Stimulated activated CD4-positive, alpha-beta T cell treated with anti-CD3 and anti-CD28 coated beads, Interleukin-4, amount 100 ng/mL, for 24 hours (primary cell): ENCODE measurements at places on chromosomes 3 and 15.

GRCh38 chr3:38827791-38828190, 11.8 kb upstream of the SCN10A start:
- no peak for DNase-seq

DNA sequence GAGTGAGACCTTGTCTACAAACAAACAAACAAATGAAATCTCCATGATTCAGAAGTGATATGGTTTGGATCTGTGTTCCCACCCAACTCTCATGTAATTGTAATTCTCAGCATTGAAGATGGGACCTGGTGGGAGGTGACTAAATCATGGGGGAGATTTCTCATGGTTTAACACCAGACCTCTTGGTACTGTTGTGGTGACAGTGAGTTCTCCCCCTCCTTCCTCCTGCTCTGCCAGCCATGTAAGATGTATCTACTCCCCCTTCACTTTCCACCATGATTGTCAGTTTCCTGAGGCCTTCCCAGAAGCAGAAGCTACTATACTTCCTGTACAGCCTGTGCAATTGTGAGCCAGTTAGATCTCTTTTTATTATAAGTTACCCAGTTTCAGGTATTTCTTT, 438.4 kb upstream of the THBS1 start:
- no peak for DNase-seq

- no peak for DNase-seq
These were observed 2.1 kb downstream of the CYP1A2 start for GRCh38 chr15:74750751-74751150.

GRCh38 chr3:52530918-52531826, 2.5 kb downstream of the NT5DC2 start:
- DNase-seq, result no peak
